NCI-H2029 treated with DMSO at 0.1 percent for 48 hours (cell line): ENCODE measurements at places on chromosomes 16 and 17.
A peak's percentile ranks its signal among the peaks of the same experiment; 100 is the strongest.

GRCh38 chr16:57657228-57657627 is 10.9 kb upstream of the ADGRG3 start:
- no peak for DNase-seq

DNA sequence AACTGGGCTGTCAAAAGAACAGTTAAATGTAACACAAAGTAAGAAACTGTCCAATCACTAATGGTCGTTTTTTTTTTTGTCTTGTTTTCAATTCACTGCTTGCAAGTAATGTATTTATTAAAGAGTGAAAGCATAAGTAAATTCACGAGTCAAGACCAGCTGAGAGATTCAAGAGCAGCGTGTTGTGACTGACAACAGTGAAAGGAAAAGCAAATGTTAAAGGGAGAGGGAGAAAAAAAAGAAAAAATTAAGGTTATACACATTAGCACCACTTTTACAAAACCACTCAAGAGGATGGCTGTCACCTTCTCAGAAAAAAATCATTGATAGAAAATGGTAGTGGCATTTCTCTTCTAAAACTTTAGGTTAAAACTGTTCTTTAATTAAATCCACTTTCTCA is 36.1 kb downstream of the GPATCH8 start:
- no peak for DNase-seq

- DNase-seq = no peak
These were observed 4.7 kb upstream of the WDR24 start for GRCh38 chr16:694863-695354.

- DNase-seq = no peak
These were observed 56.0 kb upstream of the LHX1 start for GRCh38 chr17:36881323-36881722.

DNA sequence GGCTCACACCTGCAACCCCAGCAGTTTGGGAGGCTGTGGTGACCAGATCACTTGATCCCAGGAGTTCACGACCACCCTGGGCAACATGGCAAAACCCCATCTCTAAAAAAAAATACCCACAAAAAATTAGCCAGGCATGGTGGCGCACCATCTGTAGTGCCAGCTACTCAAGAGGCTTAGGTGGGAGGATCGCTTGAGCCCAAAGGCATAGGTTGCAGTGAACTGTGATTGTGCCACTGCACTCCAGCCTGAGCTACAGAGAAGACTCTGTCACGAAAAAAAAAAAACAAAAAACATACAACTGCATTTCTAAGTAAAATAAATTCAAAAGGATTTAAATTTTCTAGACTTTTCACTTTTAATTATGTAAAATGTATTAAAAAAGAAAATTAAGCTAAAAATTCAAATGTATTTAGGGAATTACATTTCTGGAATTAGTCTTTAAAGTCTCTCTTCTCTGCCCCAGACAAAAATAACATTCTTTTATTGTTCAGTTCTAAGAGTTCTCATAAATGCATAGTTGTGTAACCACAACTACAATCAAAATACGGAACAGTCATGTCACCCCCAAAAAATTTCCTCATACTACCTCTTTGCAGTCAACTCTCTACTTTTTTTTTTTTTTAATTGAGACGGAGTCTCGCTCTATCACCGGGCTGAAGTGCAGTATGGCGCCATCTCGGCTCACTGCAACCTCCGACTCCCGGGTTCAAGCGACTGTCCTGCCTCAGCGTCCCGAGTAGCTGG is 14.1 kb downstream of the FAM222B start:
- no peak for DNase-seq

DNA sequence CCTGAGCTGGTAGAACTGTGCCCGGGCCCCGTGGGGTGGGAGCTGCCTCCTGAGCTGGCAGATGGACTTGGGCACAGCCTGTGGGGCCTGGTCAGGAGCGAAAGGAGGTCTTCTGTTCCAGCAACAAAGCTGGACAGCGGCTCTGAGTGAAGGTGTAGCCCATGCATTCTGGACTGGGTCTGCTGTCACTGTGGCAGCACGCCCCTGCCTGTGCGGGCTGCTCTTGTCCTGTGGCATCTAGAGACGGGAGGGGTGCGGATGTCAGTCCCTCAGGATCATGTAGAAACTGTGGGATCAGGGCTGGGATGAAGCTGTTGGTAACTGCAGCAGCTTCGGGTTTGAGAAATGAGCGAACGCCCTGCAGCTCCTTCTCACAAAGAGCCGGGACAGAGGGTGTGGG is 19.4 kb downstream of the BAIAP2 start:
- no peak for DNase-seq

GRCh38 chr16:57966204-57966771 is 4.6 kb downstream of the CNGB1 start:
- no peak for DNase-seq

DNA sequence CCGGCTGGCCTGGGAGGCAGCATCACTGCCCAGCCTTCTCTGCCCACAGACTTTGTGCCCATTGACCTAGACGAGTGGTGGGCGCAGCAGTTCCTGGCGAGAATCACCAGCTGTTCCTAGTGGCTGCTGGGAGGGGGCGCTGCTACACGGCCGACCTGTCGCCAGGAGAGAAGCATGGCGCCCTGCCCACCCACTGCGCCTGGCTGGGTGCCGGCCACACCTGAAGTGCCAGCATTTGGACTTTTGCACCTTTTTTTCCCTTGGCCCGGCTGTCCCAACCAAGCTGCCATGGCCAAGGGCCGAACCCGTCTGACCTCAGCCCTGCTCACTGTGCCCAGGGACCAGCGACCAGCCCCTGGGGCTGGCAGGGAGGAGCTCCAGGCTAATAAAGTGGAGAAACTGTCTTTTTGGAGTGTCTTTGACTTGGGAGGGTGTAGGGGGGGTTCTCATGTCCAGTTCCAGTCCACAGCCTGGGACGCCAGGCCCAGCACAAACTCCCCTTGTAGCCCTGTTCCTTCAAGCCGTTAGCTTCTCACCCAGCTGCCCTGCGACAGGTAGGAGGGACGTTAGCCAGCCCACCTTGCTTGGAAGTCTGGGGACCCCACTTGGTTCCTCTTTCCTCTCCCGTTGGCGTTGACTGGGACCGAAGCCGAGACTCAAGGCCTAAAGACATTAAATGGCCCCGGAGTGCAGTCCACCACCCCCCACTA is 939 bp upstream of the WDR90 start:
- peak; percentile 11 for DNase-seq

DNA sequence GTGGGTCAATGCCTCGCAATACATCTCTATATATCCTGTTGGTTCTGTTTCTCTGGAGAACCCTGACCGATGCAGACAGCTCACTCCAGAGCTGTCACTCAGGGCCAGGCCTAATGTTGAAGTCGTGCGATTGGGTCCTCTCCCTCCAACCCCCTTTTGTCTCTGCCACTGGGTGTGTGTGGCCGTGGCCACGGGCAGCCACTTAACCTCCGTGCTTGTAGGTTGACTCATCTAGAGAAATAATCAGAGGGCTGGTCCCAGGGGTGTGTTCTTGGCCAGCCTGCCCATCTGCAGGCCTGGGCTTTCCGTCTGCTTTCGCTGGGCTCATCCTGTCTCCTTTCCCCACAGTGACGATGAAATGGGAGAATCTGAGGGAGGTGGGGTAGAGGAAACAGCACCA is 7.4 kb downstream of the ADAD2 start:
- DNase-seq = no peak

DNA sequence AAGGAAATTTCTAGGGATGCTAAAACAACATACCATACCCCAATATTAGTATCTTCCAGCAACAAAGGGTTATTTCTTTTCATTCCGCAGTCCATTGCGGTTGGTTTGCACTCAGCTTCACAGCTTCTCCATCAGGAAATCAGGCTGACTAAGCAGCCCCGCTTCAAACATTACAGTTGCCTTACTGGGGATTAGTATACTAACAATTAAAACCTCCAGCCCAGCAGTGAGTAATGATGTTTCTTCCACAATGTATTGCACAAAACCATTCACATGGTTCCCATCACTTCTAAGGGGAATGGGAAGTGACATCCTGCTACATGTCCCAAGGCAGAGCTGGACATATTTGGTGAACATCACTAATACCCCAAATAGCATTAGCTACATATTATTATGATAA is 1384.9 kb downstream of the CDH8 start:
- no peak for DNase-seq

DNA sequence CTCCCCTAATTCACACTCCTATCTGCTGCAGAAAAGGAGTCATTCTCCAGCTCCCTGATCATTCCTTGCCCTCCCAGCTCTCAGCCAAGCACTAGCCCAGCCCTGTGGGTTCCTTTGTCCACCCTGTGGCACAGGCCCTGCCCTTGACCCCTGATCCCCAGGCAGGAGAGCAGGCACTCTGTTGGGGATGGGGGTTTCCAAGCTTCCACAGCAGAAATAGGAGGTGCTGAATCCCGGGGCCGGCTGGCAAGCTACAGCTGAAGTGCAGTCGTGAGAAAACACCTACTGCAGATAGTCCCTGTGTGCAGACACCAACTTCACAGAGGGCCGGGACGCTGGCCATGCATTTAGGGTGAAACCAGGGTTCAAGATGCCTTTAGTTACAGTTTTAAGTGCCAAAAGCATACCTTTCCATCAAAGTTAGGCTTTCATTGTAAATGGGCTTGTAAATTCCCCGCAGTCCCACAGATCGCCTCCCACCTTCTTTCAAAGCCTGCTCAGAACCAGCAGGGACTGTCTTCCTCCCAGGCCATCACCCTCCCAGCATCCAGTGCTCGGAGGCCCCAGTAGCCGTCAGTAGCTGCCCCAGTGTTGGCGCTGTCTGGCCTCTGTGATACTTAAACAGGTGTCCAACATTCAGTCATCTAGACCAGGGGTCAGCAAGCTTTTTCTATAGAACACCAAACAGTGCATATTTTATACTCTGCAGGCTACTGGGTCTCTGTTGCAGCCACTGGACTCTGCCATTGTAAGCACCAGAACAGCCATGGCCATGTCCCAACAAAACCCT is 10.6 kb downstream of the CPSF4L start:
- DNase-seq = no peak

GRCh38 chr16:67593701-67594100 is 31.4 kb downstream of the CTCF start:
- DNase-seq = no peak

- DNase-seq = no peak
These were observed 280.4 kb downstream of the SNX29 start for GRCh38 chr16:12256921-12257320.

DNA sequence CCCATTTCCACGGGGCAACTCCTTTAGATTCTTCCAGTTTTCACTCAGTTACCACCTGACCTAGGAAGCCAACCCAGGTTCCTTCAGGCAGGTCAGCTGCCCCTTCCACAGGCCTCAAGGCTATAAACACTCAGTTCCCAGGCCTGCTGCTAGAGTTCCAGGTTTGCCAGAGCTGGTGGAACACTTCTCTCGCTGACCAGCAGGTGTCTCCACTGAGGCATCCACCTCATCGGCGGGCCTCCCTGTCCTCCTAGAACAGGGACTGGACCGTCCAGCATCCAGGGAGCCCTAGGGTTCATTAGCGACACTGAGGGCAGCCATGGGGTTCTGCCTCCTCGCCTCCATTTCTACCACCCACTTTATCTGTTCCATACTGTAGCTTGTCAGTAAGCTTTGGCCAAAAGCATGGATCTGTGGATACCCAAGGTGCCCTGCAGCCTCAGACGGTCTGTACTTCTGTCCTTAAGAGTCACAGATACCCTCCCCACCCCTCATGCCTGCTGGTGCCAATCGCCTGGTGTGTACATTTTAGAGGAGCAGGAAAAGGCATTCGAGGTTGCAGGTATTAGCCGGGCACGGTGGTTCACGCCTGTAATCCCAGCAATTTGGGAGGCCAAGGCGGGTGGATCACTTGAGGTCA is 29.0 kb downstream of the PIMREG start:
- no peak for DNase-seq

DNA sequence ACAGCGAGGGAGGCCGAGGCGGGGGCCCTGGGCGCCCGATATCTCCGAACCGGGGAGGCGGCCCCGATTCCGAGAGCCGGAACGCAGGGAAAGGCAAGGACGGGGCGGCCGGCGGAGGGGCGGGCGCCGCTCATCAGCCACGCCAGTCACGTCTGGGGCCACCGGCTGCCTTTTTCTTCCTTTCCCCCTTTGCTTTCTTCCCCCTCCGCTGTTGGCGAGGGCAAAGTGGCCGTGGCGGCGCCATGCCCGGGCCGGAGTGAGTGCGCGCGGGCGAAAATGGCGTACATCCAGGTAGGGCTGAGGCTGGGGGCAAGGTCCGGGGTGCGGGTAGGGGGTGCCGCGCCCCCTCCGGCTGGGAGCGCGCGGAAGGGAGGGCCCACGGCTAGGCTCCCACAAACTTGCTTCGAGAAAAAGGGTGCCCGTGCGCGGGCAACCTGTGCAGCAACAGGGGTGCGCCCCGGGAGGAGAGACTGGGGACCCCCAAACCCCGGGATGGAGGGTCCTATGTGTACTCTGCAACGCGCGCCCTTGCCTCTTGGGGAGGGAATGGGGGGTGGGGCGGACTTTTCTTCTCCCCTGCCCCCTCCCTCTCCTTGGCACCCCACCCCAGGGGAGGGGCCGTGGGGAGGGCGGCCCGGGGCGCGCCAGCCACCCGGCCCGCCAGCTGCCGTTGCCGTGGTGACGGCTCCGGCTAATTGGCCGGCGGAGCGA is 486 bp downstream of the SYT17 start:
- peak; percentile 29 for DNase-seq

GRCh38 chr17:4808378-4808767 is 1.4 kb downstream of the PLD2 start:
- DNase-seq = no peak
